Right forelimb (tissue), 1 donor: ENCODE measurements at places on chromosomes 2 and 18.

DNA sequence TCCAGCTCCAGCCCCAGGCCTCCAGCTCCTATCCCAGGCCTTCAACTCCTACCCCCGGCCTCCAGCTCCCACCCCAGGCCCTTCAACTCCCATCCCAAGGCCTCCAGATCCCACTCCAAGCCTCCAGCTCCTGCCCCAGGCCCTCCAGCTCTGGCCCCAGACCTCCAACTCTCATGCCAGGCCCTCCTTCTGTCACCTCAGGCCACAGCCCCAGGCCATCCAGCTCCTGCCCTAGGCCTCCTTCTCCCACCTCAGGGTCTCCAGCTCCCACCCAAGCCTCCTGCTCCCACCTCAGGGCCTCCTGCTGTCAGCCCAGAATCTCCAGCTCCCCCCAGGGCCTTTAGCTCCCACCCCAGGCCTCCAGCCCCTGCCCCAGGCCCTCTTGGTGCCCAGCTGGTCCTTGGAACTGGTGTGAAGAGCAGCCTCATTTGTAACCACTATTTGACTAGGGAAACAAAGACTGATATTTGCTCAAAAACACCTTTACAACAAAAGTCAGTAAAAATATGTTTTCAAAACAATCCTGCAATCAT is 67.8 kb upstream of the SALL3 start:
- DNase-seq: no peak

DNA sequence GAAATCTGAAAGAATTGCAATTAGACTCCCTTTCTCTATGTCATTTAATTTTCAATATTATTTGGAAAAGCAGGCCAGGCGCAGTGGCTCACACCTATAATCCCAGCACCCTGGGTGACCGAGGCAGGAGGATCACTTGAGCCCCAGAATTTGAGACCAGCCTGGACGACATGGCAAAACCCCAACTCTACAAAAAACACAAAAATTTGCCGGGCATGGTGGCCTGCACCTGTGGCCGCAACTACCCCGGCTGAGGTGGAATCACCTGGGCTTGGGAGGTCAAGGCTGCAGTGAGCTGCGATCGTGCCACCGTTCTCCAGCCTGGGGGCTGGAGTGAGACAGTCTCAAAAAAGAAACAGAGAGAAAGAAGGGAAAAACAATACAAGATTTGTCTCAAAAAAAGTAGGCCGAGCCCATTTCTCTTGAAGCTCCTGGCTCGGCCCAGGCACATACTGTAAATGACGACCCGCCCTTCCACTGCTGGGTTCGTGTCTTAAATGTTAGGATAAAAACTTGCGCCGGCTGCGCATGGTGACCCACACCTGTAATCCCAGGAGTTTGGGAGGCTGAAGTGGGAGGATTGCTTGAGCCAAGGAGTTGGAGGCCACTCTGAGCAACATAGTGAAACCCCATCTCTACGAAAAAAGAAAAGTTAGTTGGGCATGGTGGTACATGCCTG is 31.1 kb upstream of the GPC1 start:
- peak; percentile 16 for DNase-seq

DNA sequence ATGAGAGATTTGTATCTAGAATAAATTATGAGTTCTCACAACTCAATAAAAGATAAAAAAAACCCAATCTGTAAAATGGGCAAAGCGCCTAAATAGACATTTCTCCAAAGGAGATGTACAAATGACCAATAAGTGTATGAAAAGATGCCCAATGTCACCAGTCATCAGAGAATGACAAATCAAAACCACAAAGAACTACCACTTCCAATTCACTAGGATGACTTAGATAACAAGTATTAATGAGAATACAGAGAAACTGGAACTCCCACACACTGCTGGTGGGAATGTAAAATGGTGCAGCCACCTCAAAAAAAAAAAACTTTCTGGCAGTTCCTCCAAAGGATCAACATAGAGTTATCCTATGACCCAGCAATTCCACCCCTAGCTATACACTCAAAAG is 17.4 kb upstream of the COL6A3 start:
- DNase-seq: no peak

- no peak for DNase-seq
Observed at GRCh38 chr2:111121828-111122630, 1.3 kb downstream of the BCL2L11 start.

DNA sequence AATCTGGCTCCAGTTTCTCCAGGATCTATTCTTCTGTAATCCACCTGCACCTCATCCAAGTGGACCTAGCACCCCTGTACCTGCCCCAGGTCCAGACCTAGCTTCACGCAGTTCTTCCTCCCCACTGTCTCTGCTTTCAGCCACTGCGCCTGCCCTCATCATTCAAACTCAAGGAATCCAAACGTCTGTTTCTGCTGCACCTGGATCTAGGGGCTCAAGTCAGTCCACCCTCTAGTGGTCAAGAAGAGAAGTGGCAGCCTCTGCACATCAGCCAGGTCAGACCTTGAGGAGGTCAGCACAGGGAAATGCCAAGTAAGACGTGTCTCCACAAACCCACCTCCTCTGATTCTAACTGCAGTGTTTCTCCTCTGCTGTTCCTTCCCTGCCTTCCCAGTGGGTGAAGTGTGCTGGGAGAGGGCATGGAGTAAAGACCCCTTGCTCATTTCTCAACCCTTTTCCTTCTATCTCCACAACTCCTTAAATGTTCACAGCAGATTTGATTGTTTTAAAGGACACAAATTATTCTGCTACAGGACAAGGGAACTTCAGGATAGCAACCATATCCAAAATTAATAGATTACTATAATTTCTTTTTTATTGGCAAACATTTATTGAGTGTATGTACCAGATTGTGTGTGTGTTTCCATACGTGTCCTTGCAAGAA is 8.6 kb upstream of the RNF152 start:
- DNase-seq: peak; percentile 50

DNA sequence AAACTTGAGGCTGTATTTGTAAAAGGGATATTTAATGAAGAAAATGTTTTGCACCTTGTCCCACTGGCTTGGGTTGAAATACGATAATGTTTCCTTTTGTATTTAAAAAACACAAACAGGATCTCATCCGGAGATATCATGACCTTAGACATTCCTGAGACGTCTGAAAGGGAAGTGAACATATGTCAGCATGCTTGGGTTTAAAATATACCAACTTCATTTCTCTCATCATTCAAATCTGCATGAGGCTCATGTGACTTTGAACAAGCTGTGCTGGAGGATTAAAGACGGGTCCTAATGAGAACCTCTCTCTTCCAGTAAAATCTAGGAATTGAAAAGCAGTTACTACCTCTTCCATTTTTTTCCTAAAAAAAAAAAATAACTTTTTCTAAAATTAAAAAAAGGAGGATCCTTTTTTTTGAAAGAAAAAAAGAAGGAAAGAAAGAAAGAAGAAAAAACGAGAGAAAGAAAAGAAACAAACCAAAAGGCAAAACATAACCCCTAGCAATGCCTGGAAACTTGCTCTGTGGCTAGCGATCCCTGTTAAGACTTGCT is 106.8 kb upstream of the ZFP36L2 start:
- DNase-seq: no peak

- no peak for DNase-seq
Observed at GRCh38 chr2:181581534-181581933, 75.4 kb downstream of the CERKL start.

DNA sequence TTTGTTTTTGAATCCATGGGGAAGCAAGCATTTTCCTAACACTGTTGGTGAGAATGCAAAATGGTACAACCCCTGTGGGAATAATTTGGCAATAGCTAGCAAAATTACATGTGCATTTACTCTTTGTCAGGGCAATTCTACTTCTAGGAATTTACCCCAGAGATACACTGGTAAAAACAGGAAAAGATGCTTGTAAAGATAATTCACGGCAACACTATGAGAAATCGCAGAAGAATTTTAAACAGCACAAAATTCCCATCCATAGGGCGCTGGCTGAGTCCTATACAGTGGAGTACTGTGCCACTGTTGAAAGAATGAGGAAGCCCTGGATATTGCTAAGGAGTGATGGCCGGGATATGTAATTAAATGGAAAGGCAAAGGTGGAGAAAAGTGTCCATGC is 75.8 kb downstream of the DGKD start:
- no peak for DNase-seq

DNA sequence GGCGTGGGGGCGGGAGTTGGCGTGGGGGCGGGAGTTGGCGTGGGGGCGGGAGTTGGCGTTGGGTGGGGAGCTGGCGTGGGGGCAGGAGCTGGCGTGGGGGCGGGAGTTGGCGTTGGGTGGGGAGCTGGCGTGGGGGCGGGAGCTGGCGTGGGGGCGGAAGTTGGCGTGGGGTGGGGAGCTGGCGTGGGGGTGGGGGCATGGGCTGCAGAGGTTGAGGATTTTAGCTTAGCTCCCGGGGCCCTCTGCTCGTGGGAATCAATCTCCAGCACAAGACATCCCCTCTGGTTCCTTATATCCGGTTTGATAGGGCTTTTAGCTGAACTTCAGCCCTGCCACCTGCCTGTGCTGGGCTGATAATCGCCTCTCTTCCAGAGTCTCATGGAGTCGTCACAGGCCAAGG is 177.0 kb downstream of the LDLRAD4 start:
- no peak for DNase-seq

DNA sequence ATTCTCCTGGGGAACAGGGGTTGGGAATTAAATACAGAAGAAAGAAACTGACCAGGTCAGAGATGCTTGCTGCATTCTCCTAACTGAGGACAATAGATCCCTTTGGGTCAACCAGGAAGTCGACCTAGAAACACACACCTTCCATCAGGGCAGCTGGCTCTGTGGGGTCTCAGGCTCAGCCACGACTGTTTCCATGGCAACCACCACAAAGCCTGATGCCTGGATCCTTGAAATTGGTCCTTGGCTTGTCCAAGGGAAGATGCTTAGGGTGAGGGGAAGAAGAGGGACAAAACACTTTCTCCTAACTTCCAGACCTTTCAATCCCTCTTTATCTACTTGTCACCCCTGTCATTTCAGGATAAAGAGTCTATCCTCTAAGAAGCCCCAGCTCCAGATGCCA is 194.4 kb downstream of the ALK start:
- no peak for DNase-seq

GRCh38 chr18:48006415-48007175 is 76.1 kb upstream of the SMAD2 start:
- DNase-seq: peak; percentile 39
